ENCODE measurements at places on chromosomes 6 and 20. TPM values are rescaled to one million over a fixed set of nuclear protein-coding genes. Genes with fewer than 3 reads are reported as not detected.

GRCh38 chr20:58463256-58463655, 51.9 kb downstream of the APCDD1L start:
- DNase-seq = no peak

DNA sequence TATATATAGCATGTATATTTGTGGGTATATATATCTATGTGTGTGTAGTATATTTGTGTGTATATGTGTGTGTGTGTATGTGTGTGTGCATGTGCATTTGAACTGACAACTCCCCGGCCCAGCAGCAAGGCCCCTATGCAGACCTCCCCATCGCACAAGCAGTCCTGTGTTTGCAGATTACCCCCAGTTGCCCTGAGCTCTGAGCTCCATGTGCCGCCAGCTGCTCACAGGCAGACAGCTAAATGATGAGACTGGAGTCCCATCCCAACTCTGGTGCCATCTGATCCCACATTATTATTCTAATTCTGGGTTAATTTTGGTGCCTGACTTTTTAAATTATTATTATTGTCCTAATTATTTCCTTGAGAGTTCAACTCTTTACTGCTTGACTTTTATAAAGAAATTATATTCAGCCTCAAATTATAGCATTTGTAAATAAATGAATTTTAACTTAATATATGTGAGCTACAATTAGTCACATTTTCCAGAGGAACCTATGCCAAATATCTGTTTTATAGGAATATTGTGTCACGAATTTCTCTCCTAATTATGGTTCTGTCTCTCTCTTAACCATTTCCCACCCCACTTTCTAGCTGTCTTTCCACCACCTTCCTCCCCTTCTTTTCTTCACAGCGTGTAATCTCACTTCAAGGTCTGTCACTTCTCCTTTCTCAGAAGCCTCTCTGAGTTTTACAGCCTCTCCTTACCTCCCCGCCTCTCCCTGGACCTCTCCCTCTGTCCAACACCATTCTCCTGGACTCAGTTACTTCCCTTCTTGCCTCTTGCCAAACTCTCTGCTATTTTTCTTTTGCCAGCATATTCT, 90.6 kb upstream of the SYNDIG1 start:
- no peak for DNase-seq

DNA sequence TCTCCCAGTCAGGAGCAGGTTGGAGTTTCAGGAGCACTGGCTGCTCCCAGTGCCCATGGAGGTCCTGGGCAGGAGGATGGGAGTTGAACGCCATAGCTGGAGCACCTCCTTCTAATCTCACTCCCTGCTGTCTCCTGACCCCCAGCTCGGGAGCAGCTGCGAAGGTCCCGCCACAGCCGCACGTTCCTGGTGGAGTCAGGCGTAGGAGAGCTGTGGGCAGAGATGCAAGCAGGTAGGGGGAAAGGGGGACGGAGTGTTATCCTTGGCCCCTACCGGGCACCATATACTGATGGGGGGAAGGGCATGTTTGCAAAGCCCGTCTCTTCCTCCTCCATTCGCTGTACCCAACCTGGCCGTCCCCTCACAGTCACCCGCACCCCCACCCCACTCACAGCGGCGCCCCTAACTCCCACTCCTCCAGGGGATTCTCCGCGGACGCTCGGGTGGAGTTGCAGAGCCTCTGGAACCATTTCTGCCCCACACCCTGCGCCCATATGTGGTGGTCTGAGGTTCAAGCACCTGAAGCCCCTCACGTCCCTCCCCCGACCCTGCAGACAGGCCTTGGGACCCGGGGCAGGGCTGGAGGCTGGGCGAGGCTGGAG, 16.7 kb downstream of the HSPA12B start:
- DNase-seq = no peak

- peak; percentile 3 for DNase-seq
Observed at GRCh38 chr20:21571841-21572690, 58.2 kb upstream of the NKX2-2 start.

GRCh38 chr6:24721461-24722215, 2.7 kb upstream of the C6orf62 start:
- no peak for DNase-seq

DNA sequence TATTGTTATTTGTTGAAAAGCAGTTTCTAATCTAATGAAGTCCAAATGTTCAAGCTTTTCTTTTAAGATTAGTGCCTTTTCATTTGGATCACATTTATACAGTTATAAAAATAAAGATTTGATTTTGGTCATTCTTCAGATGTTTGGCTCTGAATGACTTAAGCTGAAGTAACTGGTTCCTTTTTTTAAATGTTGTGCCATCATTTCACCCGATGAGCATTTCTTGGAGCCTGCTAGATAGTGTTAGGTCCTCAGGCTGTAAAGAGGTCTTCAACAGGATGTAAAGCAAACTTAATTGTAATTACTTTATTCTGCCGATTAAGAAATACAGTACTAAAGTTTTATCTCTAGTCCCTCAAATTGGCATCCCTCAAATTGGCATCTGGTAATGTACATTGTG, 41.2 kb upstream of the ASIP start:
- DNase-seq = no peak

DNA sequence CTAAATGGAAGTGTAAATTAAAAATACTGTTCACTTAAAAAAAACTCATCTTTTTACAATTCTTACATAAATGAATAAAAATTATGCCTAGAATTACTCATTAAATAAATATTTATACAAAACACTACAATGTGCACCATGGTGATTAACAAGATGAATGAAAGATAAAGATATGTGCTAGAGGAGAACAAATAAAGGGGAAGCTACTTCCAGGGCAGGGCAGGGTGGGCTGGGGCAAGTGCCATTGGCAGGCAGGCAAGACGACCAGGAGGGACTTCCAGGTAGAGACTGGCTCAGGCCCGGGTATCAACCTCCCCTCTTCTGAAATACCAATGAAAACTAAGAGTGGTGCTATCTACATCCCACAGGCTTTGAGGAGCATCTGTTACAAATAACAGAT, 20.4 kb downstream of the PREP start:
- no peak for DNase-seq

DNA sequence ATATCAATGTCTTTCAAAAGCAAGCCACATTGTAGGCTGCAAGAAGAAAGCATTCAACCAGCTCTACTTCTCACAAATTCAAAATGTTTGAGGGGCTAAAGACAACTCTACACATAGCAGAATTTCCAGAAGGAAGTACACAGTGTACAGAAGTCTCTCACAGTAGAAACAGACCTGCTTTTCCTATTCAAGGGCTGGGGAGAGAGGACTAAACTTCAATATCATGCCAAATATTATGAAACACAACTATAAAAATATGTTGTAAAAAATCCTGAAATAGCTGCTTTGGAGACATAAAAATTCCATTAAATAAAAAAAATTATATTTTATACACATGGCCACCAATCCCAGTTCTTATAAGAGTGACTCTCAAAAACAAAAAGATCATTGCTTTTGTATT, 70.8 kb upstream of the IPCEF1 start:
- DNase-seq = no peak

DNA sequence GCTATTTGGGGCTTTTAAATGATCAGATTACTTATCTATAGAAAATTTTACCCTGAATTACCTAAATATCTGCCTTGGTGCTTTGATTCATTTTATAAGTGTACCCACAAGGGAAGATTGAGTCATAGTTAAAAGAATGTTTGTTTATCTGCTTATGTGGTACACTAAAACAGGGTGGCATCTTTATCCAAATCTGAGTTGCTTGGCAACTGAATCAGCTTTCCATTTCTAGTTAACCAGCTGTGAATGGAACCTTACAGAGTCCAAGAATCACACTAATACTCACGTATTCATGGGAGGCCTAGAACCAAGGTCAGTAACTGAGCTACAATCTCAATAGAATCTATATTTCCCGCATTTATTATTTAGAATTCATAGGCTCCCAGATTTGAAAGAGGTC, 44.0 kb upstream of the CAP2 start:
- no peak for DNase-seq

- DNase-seq = peak; percentile 26
Observed at GRCh38 chr6:42007286-42008137, 42.8 kb upstream of the TAF8 start.

DNA sequence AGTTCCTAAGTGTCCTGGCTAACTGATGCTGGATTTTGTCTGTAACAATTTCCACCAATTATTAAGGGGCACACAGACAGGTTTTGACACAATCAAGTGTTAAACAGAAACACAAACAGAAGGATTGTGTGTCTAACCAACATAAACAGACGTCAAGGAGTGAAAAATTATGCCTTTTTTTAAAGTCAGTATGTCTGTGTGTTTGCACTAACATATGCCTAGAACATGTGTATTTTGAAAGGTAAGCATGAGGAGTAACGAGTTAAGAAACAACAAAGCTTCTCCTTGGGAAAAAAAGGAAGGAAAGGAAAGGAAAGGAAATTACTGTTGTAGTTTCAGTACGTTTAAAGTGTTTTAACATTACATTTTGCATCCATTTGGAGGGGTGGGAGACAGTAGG, 466.3 kb upstream of the ID4 start:
- no peak for DNase-seq

- DNase-seq = no peak
Observed at GRCh38 chr20:13068336-13068735, 59.6 kb downstream of the SPTLC3 start.

GRCh38 chr6:122284848-122285247, 114.6 kb upstream of the HSF2 start:
- no peak for DNase-seq

DNA sequence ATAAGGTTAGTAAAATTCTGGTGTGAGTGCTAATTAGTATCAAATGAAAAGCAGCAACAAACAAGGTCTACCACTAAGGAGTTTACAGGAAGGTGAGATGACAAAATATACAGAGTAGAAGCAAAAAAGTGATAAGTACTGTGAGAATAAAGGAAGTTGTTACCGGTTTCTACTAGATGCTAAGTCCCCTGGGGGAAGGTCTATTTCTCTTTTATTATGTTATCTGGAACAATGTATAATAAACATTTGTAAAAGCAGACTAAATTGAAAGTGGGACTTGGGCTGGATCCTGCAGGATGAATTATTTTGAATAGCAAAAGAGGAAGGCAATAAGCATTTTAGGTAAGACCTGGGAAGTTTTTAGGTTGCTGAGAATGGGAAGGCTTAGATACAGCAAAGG, 158.7 kb upstream of the SLC22A16 start:
- no peak for DNase-seq

- no peak for DNase-seq
Observed at GRCh38 chr6:152071318-152071717, 263.8 kb downstream of the ESR1 start.

- DNase-seq = no peak
Observed at GRCh38 chr6:87684895-87685654, 17.0 kb downstream of the AKIRIN2 start.

DNA sequence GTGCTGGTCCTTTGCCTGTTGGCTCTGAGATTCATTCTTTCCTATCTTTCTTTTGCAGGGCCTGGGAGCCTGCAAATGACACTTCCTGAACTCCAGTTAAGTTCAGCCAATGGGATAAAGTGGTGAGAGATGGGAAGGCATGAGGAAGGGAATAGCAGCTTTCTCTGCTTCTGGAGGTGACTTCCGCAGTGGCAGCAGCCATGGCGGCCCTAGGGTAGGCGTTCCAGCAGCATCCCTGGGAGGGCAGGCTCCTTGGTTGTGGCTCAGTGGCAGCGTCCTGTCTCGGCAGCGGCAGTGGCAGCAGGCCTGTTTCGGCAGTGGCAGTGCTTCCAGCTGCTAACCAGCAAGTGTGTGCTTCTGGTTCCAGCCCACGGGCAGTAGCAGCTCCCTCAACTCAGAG, 7.3 kb upstream of the MDFI start:
- DNase-seq = no peak

GRCh38 chr6:153511896-153512496, 380.9 kb upstream of the RGS17 start:
- peak; percentile 13 for DNase-seq

DNA sequence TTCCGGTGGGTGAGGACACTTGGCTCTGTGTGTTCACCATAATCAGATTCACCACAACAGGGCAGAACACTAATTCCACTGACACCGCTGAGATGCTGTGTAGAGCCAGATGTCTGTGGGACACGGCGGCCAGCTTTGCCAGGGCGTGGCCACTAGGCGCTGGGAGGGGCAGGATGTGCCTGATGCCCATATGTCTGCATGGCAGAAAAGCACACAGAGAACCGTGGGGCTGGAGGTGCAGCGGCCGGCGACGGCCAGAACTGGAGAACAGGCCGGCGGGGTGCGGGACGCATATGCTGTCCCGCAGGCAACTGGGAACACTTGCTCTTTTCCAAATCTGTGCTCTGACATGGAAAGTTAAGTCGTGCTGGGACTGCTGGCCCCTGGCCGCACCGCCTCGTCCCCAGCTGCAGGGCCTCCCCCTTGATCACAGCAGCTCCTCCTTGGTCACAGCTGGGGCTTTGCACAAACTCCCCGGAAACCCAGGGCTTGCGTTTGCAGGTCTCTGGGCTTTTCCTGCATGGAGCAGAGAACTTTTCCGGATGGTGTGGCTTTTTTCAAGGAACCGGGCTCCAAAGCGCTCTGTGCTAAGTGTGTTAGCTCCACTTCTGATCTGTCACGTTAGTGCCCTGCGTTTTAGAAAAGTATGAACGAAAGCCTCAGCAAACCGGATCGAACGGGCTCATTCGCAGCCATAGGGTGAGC, 31.1 kb downstream of the NTSR1 start:
- DNase-seq = peak; percentile 45

DNA sequence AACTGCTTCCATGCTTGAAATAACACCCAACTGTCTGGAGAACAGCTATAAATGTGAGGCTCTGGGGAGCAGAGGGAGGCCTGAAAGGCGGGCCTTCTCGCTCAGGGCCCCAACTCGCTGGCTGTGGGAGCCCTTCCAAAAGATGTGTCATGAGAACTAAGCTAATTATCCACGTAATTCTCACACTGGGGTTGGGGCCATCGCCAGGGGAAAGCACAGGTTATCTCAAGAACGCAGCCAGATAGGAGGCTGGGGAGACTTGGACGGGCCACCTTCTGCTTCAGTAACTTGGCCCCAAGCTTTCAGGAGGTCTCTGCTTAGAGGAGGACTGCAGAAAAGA, 1.6 kb downstream of the PXDC1 start:
- DNase-seq = no peak

GRCh38 chr6:70638468-70638867, 29.2 kb upstream of the SMAP1 start:
- DNase-seq = no peak

- peak; percentile 51 for DNase-seq
Observed at GRCh38 chr20:62918831-62919230, 7.5 kb downstream of the DIDO1 start.

GRCh38 chr6:12265791-12266190, 24.4 kb upstream of the EDN1 start:
- no peak for DNase-seq

GRCh38 chr6:10033223-10033829, 381.5 kb downstream of the TFAP2A start:
- DNase-seq = no peak

- DNase-seq = no peak
Observed at GRCh38 chr6:33235221-33235634, 26.9 kb downstream of the RING1 start.

GRCh38 chr20:434661-435419, 26.7 kb downstream of the RBCK1 start:
- DNase-seq = no peak

GRCh38 chr6:110270165-110270564, 88.0 kb downstream of the METTL24 start:
- DNase-seq = no peak

GRCh38 chr6:1394514-1395463, 5.4 kb downstream of the FOXF2 start:
- no peak for DNase-seq

GRCh38 chr20:32157611-32158010, 48.1 kb downstream of the TM9SF4 start:
- no peak for DNase-seq

GRCh38 chr20:18513208-18513607, 5.5 kb downstream of the SEC23B start:
- no peak for DNase-seq

Gene CRISP2
- not detected for total RNA-seq

Gene QRSL1
- total RNA-seq = 9.3 TPM

Gene RIPOR3
- total RNA-seq = not detected

Gene TREML1
- not detected for total RNA-seq

Gene SMIM26
- 79.8 TPM for total RNA-seq

Gene HLA-DPA1
- 19.4 TPM for total RNA-seq
